Spleen (tissue), 13 donors: ENCODE measurements at places on chromosomes 12 and 14. TPM values are rescaled to one million over a fixed set of nuclear protein-coding genes. Genes with fewer than 3 reads are reported as not detected.

GRCh38 chr14:57732463-57733285 lies 133.2 kb downstream of the SLC35F4 start:
- no peak overlapping the region for H3K27ac ChIP-seq
- no peaks in the 10 kb centered on the region for H3K36me3 ChIP-seq
- H3K4me3 ChIP-seq = no peak overlapping the region
- no peaks in the 10 kb centered on the region for H3K4me1 ChIP-seq
- DNase-seq = no peak

GRCh38 chr14:67620217-67620785 lies 581 bp downstream of the ARG2 start:
- no peaks in the 10 kb centered on the region for H3K27me3 ChIP-seq
- H3K4me3 ChIP-seq = peak overlapping the region; percentile 46
- no peaks in the 10 kb centered on the region for H3K36me3 ChIP-seq
- peaks cover 21% of the 10 kb centered on the region for H3K4me1 ChIP-seq
- peak; percentile 68 for DNase-seq

GRCh38 chr14:33370426-33370825 lies 431.7 kb downstream of the NPAS3 start:
- no peaks in the 10 kb centered on the region for H3K4me1 ChIP-seq
- no peaks in the 10 kb centered on the region for H3K27me3 ChIP-seq
- no peaks in the 10 kb centered on the region for H3K36me3 ChIP-seq
- no peak for DNase-seq

DNA sequence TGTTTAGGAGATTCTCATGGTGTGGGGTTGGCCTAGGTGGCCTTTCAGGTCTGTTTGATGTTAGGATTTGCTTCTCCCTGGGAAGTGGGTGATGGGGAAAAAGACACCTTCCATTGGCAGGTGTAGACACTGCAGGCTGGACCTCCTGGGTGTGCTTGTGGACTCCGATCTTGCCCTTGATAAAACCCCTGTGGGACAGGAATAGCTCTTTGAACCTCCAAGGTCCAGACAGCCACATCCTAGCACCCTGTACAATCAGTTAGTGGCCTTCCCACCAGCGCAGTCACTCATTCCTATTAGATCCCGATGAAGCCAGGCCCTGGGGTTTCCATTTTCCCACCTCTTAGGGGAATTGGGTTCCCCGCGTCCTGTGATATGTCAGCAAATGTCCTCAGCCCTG lies 28.5 kb downstream of the MEG3 start:
- no peaks in the 10 kb centered on the region for H3K4me1 ChIP-seq
- H3K27me3 ChIP-seq = no peaks in the 10 kb centered on the region
- no peak overlapping the region for H3K4me3 ChIP-seq
- H3K36me3 ChIP-seq = no peaks in the 10 kb centered on the region

DNA sequence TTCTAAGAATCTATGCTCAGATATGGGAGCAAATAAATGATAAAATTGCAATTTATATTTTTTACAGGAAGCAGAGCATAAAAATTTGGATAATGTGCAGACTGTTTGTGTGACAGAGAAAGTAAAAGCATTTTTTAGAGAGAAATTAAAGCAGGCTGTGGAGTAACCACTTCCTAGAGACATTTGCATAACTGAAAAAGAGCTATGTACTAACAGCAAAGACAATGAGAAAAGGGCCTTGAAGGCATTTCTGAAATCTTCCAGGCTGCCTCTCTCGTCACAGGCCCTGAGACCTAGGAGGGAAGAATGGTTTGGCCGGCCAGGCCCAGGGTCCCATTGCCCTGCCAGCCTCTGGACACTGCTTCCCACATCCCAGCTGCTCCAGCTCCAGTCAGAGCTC lies 247.2 kb downstream of the ALX1 start:
- H3K27me3 ChIP-seq = no peaks in the 10 kb centered on the region
- no peak overlapping the region for H3K27ac ChIP-seq
- H3K4me3 ChIP-seq = no peak overlapping the region
- H3K4me1 ChIP-seq = no peaks in the 10 kb centered on the region
- DNase-seq = no peak
- no peaks in the 10 kb centered on the region for H3K36me3 ChIP-seq

- peak; percentile 84 for DNase-seq
- no peaks in the 10 kb centered on the region for H3K27me3 ChIP-seq
- H3K4me3 ChIP-seq = no peak overlapping the region
- H3K27ac ChIP-seq = peak overlapping the region; percentile 47
- H3K4me1 ChIP-seq = peaks cover 17% of the 10 kb centered on the region
These were observed 297.5 kb downstream of the ZFP36L1 start for GRCh38 chr14:68495101-68496039.

GRCh38 chr12:19965196-19966038 lies 402.9 kb upstream of the PDE3A start:
- DNase-seq = no peak
- no peaks in the 10 kb centered on the region for H3K4me1 ChIP-seq
- H3K27ac ChIP-seq = no peak overlapping the region
- no peaks in the 10 kb centered on the region for H3K27me3 ChIP-seq
- H3K4me3 ChIP-seq = no peak overlapping the region

- H3K27ac ChIP-seq = no peak overlapping the region
- H3K4me1 ChIP-seq = no peaks in the 10 kb centered on the region
- DNase-seq = no peak
- no peaks in the 10 kb centered on the region for H3K27me3 ChIP-seq
- H3K4me3 ChIP-seq = no peak overlapping the region
These were observed 27.2 kb downstream of the ARID2 start for GRCh38 chr12:45756666-45757065.

Gene GPD1
- 0.26 TPM for total RNA-seq

Gene RPGRIP1
- total RNA-seq = 4.0 TPM

Gene ZNF664
- total RNA-seq = 51.5 TPM
